Fibroblast of mammary gland (primary cell): ENCODE measurements at places on chromosomes 6 and 20.
A peak's percentile ranks its signal among the peaks of the same experiment; 100 is the strongest.

GRCh38 chr6:52984247-52984646, 10.8 kb downstream of the GSTA4 start:
- DNase-seq, result no peak

DNA sequence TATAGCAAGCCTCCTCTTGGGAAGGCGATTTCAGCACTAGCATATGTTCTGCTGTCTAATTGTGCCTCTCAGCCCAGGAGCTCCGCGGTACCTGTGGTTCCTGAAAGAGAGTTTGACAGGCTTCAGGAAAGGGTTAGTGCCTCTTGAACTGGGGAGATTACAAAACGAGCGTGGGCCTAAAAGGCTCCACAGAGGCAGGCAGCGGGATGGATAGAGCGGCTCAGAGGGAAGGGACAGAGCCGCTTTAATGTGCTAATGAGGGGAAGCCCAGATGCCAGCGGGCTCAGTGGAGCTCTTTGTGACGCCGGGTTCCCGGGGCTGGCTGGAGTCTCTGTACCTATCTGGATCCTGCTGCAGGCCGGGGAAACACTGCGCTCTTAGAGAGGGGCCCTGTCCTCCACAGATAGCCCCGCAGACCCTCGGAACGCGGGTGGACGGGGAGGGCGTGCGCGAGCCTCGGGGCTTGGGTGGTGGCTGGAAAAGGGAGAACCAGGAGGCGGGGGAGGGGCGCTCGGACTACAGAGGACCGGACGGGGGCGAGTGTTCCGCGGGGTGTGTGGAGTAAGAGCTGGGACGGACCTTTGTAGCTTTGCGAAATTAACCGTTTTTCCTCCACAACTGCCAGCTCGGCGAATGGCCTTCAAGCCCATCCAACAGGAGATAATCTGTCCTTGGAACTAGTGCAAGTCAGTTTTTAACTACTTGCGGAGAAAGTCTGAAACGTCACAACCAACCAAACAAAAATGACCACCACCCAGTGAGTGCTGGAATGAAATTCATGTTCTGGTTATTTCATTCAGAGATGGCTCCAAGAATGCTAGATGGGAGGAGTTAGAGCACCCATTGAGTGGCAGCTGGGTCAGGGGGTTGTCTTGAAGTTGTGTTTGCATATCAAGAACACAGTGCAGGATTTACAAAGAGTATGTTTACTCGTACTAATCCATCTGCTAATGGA, 13.0 kb downstream of the SLC35F1 start:
- no peak for DNase-seq

DNA sequence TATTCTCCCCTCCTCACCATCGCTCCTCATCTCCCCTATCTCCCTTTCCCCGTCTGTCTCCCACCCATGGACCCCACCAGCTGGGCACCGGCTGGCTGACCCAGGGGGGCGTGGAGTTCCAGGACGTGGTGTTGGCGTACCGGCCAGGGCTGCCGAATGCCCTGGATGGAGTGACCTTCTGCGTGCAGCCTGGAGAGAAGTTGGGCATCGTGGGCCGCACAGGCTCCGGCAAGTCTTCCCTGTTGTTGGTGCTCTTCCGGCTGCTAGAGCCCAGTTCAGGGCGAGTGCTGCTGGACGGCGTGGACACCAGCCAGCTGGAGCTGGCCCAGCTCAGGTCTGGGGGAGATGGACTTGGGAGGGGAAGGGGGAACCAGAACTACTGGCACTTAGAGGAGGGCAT, 7.7 kb downstream of the DLK2 start:
- no peak for DNase-seq

GRCh38 chr20:32354592-32355416, 3.3 kb upstream of the ASXL1 start:
- DNase-seq, result peak; percentile 85
